ENCODE measurements at places on chromosomes 6 and 20.

GRCh38 chr6:7728855-7729590 is 3.1 kb downstream of the BMP6 start:
- no peak for DNase-seq

DNA sequence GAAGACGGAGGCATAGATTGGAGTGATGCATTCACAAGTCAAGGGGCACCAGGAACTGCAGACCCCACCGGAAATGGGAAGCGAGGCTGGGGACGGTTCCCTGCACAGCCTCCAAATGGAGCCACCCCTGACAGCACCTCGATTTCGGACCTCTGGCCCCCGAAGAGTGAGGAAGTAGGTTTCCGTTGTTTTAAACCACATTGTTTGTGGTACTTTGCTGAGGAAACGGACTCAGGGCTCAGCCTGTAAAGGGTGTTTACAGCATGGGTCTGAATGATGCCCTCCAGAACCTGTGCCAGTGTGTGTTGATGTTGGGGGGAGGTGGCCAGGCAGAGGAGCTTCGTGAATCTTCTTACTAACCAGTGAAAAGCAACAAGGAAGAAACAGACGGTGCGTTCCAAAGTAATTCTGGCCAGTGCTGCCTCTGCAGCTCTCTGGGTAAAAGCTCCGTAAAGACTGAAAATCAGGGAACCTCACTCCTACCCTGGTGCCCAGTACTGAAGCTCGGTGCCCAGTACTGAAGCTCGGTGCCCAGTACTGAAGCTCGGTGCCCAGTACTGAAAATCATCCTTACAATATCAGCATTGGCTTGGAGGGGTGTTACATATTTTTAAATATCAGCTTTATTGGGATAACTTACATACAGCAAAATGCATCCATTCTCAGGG is 30.1 kb upstream of the CCR6 start:
- no peak for DNase-seq

- no peak for DNase-seq
These were observed 4.4 kb downstream of the FOXF2 start for GRCh38 chr6:1393641-1394283.

GRCh38 chr20:63441136-63442099 is 31.0 kb downstream of the KCNQ2 start:
- no peak for DNase-seq

DNA sequence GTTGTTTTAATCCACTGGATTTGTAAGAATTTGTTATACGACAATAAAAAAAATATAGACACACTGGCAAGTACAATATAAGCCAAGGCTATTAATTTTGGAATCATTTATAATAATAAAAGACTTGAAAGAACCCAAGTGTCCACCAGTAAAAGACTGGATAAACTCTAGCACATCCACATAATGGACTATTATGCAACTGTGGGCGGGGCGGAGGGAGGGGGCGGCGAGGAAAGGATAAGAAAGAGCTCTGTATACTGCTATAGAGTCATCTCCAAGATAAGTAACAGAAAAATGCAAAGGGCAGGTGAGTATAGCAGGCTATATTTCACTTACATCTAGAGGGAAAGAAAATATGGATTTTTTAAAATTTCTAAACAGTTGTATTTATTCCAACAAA is 123.3 kb downstream of the TBC1D32 start:
- no peak for DNase-seq

- no peak for DNase-seq
These were observed 619.4 kb upstream of the CDH4 start for GRCh38 chr20:60632391-60633262.

DNA sequence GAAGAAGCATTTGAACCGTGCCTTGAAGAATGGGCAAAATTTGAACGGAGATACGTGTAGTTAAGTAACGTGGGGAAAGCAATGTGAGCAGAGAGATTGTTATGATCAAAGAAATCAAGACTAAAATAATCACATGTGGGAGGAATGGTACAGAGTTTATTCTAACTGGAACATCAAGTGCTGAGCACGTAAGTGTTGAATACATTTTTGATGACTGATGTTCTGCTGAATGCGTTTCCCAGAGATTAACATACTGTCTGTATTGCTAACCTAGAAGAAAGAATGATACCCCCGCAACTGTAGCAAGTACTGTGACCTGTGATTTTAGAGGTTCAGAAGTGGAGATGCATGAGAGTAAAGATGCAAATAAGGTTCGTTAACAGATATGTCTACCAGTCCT is 146.9 kb upstream of the EPHA7 start:
- no peak for DNase-seq

DNA sequence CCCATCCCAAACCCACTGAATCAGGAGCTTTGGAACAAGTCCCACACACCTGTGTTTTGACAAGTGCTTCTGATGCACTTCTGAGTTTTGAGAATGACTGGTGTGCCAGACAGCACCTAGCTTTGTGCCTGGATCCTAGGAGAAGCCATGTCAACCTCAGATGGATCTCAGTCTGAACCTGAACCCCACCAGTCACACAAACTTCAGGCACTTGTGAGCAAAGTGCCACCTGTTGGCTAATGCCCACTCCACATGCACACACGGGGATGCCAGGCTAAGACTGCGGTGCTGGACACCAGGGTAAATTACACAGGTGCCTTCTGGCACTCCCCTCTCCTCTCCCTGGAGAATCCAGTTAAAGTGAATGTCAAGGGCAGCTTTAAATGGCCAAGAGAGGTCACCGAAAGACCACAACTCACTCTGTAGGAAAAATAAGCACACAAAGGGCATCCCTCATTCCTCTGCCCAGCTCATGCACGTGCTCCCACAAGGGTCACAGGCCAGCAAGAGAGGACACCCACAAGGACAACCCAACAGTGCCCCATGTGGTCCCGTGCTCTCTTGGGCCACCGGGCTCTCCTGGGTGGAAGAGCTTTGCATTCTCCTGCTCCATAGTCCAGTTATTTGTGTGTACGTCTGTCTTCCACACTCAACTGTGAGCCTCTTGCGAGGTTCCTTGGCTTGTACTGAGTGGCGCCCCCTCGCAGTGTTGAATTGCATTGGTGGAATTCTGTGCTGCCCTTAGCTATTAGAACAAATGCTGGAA is 45.6 kb downstream of the TAF8 start:
- no peak for DNase-seq

GRCh38 chr20:24211972-24212371 is 223.4 kb upstream of the GGTLC1 start:
- DNase-seq: no peak

DNA sequence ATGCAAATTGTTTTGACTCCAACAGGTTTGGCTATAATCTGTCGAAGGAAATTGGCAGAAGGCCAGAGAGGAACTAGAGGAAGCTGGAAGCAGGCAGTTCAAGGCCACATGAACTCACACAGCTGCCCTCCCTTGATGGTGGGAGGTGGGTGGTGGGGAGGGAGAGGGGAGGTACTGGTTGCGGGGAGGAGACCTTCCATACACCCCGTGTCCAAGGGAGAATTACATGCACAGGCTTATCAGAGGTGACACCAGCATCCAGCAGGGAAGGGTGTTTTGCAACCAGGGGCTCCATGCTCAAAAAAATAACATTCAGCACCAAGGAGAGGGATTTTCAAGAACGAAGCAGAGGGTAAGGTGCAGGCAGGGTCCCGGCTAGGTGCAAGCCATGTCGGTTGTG is 9.1 kb downstream of the PRND start:
- no peak for DNase-seq

GRCh38 chr6:52641388-52641787 is 29.5 kb upstream of the TMEM14A start:
- peak; percentile 55 for DNase-seq

GRCh38 chr6:121666814-121667213 is 231.4 kb downstream of the GJA1 start:
- no peak for DNase-seq

DNA sequence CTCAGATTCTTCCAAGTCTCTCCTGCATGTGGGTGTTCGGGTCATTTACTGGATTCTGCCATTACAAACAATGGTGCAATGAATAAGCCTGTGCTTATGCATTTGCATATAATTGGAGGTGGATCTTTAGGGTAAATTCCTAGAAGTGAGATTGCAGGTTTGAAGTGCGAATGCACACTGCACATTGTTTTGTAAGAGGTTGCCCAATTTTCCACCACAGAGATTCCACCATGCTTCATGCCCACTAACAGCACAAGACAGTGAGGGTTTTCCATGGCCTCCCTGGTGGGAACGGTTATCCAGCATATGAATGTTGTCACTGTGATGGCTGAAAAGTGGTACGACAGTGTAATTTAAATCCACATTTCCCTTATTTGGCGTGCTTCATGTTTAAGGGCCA is 178.8 kb upstream of the PMEPA1 start:
- DNase-seq: no peak

DNA sequence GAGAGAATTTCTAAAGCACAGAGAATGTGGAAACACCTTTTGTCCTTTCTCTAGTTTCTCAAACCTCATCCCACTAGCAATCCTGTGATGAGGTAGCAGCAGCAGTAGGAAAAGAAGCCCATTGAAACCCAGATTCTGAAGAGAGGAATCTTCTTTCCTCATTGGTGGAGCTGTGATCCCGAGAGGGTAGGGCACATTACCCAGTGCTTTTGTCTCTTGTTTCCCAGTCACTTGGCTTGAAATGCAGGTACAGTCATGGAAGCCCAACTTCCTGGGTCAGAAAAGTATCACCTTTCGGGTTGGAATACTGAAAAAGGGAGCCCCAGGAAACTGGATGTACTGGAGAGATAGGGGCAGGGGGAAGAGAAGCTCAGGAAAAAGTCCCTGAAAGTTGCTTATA is 417.4 kb downstream of the TBC1D32 start:
- DNase-seq: no peak

DNA sequence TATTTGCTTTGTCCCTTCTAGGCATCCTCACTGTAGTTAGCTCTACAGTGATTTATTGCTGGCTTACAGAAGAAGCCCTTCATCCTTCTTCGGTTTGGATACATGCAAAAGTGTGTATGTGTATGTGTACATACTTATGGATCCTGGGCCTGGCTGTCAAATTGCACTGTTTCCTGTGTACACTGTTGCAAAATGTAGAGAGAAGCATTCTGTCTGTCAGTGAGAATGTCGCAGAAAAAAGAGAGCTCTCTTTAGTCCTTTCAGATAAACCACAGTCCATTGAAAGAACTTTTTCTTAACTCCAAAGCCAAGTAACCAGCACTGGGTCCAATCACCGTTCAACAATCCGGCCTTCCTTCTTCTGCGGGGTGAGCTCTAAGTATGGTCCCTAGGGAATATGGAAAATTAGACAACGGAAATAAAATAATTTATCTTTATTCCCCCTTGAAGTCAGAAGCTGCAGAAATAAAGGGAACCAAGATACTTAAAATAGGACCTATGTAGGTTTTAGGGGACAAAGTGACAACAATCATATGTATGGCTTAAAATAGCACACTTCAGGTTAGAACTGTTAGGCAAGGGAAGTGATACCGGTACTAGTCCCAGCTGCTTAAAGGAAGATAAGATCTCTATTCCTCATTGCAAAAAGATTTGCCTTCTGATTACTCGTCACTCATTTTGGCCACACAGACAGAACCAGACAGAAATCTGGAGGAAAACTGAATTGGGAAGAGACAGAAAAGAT is 107.0 kb downstream of the CD83 start:
- DNase-seq: no peak

- peak; percentile 35 for DNase-seq
These were observed at the start of gene SRC for GRCh38 chr20:37345339-37346235. SRC (plus strand) TSS chr20:37346140; CDS start chr20:37384154, 38,014 bp downstream.

DNA sequence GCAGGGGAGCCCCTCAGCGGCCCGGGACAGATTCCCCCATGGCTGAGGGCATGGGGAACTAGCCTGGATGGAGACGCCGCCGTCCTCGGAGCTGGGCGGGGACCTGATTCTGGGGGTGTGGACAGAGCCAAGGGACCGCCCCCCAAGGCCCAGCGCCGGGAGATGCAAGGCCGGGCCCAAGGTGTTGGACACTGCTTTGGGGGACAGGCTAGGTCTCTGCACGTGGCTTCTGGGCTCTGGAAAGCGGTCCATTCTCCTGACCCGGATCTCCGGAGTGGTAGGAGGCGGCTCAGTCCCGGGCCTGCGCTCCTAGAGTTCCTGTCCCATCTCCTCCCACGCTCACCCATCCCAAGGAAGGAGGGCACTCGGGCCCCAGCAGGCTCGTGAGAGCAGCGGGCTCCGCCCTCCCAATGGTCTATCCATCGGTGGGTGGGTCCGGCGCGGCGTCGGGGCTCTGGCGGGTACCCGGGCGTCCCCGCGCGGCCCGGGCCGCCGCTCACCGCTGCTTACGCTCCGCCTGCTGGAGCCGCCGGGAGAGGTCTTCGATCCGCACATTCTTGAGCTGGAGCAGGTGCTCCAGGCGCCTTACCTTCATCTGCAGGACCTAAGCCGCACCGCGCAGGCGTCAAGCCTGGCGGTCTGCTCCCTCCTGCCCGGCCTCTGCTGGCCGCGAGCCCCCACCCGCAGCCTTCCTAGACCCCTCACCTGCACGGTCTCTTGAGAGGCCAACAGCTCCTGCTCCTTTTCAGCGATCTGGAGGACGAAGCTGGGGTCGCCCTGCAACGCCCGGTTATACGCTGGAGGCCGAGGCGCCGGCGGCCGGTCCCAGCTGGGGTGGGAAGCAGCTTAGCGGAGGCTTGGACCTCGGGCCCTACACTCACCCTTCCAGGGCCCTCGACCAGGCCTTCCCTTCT is 3.3 kb downstream of the SPEF1 start:
- DNase-seq: peak; percentile 50

GRCh38 chr20:8774412-8774811 is 294.5 kb upstream of the PLCB4 start:
- DNase-seq: no peak

- peak; percentile 63 for DNase-seq
These were observed 60.2 kb upstream of the RALY start for GRCh38 chr20:33933469-33933909.

GRCh38 chr6:1841136-1841535 is 231.4 kb downstream of the FOXC1 start:
- no peak for DNase-seq

DNA sequence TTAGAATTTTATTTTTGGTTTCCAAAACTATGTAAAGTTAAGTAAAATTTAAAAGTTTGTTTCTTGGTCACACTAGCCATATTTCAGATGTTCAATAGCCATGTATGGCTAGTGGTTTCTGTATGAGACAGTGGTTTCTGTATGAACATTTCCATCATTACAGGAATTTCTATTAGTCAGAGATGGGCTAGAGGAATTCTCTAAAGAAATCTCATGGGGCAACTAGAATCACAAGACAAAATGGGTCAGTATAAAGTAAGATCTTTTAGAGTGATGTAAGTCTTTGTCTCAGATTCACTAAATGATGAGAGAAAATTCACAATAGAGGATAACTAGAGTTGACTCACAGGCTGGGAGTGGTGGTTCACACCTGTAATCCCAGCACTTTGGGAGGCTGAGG is 149.0 kb downstream of the FUT9 start:
- DNase-seq: no peak

DNA sequence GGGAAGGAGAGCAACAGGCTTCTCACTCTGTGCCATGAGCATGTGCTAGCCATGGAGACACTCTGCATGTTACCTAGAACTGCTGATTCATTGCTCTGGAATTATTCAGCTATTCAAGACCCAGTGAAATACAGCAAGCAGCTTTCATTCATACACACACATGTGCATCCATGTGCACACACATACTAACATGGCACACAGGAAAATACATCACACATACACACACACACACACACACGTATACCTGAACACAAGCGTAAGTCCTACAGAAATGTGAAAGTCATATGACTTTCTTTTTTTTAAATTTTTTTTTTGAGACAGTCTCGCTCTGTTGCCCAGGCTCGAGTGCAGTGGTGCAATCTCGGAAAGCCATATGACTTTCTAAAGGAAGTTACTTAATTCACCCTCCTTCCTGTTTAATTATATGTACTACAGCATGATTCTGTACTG is 108.2 kb upstream of the NFATC2 start:
- no peak for DNase-seq

All from NCI-H1930 (cell line).